Eye (tissue), 1 donor: ENCODE measurements at places on chromosomes 1 and 21.

- DNase-seq, result no peak
These were observed 58.3 kb upstream of the ACOT11 start for GRCh38 chr1:54489627-54490250.

DNA sequence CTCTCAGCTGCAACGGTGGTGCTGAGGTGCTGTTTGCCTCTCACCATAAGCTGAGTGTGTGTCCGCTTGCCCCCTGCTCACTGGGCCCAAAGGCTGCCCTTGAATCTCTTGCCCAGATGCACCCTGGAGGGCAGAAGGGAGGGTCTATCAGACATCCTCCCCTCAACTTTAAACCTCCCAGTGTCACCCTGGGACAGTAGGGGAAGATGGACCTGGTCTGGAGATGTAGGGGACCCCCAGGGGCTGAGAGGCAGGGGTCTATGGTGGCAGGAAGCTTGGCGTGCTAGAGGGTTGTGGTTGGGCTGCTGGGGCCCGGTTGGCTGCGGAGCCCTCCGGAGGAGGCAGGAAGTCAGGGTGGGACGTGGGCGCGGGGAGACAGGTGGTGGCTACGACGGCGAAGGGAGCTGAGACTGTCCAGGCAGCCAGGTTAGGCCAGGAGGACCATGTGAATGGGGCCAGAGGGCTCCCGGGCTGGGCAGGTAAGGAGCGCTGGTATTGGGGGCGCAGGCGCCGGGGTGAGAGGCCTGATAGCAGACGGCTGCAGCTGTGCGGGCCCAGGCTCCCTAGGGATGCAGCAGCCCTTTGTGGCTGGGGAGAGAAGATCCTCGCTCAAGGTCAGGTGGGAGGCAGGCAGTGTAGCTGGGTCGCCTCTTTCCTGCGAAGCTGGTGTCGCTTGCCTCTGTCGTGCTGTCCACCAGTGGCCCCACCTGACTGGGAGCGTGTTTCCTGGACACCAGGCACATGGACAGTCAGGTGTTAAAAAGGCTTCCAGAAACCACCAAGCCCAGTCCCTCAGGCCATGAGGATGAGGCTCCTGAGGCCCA, at the start of gene LCK:
TSS of gene LCK (plus strand) at position 373 of the 824 bp plus-strand sequence. CDS start 23,065 bp downstream, outside the sequence.
- DNase-seq, result no peak

DNA sequence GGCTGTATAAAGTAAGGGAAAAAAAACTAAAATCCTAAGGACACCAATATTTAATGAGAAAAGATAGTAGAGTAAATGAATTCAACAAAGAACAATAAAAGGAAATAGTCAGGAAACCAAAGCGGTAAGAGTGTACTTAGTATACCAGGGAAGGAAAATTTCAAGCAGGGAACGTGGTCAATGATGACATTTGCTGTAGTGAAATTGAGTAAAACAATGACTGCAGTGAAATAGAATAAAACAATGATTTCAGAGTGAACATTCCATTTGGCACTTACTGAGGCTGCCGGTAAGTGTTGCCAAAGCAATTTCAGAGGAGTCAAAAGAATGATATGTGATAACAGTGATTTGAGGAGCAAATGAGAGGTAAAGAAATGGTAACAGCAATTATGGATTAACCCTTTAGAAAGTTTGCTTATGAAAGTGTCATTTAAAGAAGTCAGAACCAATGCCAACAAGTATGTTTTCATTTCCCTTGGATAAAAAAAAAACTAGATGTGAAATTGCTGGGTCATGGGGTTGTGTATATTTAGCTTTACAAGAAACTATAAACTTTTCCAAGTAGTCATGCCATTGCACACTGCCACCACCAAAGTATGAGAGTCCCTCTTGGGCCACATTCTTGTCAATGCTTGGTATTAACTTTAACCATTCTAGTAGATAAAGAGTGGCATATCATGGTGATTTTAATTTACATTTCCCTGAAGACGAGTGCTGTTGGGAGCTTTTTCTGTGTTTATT, 50.5 kb downstream of the VCAM1 start:
- no peak for DNase-seq

DNA sequence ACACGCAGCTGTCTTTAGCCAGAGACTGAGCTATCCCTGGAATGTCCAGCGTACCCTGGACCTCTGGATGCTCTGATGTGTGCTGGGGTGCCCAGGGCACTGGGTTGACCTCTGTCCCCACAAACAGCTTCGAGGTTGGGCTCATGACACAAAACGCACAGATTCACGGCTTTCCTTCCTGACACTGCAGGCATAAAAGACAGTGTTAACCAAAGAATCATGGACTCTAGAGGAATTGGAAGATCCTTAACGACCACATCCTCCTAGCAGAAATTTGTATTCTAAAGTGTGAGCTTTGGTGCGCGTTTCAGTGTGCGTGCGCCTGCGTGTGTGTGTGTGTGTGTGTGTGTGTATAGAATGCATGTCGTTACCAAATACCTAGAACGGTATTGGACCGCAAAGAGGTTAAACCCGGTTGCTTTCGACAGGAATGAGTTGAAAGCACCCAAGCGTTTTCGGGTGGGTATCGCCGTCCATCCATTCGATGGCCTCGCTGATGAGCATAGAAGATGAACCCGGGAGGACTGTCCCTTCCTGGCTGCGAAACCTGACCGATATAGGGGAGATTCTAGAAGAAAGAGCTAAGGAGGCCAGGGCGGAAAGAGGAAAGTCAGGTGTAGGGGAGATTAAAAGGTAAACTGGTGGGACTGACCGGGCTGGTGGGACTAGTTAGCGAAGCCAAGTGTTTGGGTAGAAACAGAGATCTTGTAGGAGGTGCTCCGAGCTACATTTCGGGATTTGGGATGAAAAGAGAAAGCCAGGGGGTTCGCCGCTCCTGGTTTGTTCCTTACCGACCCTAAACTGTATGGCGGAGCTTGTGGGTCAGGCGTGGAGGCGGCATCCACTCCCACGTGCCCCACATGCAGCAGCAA, 6.8 kb upstream of the LHX9 start:
- peak; percentile 71 for DNase-seq
